SJCRH30 (cell line): ENCODE measurements at places on chromosomes 4 and X. TPM values are rescaled to one million over a fixed set of nuclear protein-coding genes. Genes with fewer than 3 reads are reported as not detected.
A peak's percentile ranks its signal among the peaks of the same experiment; 100 is the strongest.

- H3K36me3 ChIP-seq, result no peaks in the 10 kb centered on the region
Observed at GRCh38 chrX:50747471-50747900, 66.5 kb downstream of the SHROOM4 start.

DNA sequence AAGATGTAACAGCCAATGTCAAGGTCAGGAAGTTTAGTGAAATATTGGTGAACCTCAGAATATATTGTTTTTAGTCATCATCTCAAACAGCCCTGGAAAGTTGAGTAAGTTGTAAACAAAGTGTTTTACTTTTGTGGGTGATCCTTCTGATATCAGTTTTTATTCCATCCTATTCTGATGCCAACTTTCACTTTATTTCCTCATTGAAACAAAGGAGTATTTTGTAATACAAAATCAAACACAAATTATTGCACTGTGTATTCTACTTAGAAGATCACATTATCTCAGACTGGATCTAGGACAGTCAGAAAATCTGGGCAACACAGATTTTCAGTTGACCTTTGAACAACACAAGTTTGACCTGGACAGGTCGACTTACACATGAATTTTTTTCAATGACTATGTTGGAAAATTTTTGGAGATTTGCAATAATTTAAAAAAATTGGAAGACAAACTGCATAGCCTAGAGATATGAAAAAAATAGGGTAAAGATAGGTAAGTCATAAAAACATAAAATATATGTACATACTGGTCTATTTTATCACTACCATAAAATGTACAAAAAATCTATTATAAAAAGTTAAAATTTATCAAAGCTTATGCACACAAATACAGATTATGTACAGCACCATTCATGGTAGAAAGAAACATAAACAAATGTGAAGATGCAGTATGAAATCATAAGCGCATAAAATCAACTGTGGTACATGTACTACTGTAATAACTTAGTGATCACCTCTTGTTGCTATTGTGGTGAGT lies 709.1 kb upstream of the FAM241A start:
- no peaks in the 10 kb centered on the region for H3K4me1 ChIP-seq
- no peak overlapping the region for H3K27ac ChIP-seq
- no peak for DNase-seq

DNA sequence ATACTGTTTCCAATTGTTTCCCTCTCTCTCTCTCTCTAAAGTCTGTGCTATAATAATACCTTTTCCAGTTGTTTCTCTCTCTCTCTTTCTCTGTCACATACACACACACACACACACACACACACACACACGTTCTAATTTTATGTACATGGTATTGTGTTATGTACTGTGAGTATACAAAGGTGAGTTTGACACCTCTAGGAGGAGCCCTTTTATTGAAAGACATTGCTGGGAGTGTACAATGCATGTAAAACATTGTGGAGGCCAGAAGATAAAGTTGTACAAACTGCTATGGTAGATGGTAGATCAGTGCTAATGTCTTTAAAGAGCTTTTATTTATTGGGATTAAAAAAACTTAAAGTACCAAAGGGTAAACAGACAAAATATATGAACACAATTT lies 53.6 kb downstream of the BLTP1 start:
- no peaks in the 10 kb centered on the region for H3K4me1 ChIP-seq
- H3K36me3 ChIP-seq, result peaks cover 10% of the 10 kb centered on the region
- no peak for DNase-seq
- no peaks in the 10 kb centered on the region for H3K27me3 ChIP-seq
- H3K4me3 ChIP-seq, result no peak overlapping the region

GRCh38 chrX:70087857-70088630 lies 25.8 kb downstream of the OTUD6A start:
- H3K27me3 ChIP-seq, result no peaks in the 10 kb centered on the region
- H3K4me3 ChIP-seq, result no peak overlapping the region
- DNase-seq, result peak; percentile 19
- H3K4me1 ChIP-seq, result no peaks in the 10 kb centered on the region
- no peaks in the 10 kb centered on the region for H3K36me3 ChIP-seq

DNA sequence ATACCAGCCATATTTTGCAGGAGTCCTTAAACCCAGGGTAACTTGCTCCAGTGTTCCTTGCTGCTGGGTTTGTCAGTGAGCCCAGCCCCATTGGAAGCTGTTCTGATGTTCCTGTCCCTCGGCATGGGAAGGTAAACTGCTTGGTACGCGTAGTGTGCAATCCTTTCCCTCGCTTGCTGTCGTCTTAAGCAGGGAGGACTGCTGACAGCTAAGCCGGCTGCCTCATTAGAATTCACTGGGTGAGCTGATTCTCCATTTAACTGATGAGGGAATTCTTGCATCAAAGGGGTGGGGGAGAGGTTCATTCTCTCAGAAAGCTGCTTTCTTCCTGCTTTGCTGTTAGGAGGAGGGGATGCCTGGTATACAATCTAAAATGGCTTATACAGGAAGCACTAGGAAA lies 164.6 kb downstream of the MID1IP1 start:
- no peaks in the 10 kb centered on the region for H3K36me3 ChIP-seq
- no peaks in the 10 kb centered on the region for H3K4me1 ChIP-seq
- DNase-seq, result no peak
- no peak overlapping the region for H3K27ac ChIP-seq
- no peaks in the 10 kb centered on the region for H3K27me3 ChIP-seq
- H3K4me3 ChIP-seq, result no peak overlapping the region

DNA sequence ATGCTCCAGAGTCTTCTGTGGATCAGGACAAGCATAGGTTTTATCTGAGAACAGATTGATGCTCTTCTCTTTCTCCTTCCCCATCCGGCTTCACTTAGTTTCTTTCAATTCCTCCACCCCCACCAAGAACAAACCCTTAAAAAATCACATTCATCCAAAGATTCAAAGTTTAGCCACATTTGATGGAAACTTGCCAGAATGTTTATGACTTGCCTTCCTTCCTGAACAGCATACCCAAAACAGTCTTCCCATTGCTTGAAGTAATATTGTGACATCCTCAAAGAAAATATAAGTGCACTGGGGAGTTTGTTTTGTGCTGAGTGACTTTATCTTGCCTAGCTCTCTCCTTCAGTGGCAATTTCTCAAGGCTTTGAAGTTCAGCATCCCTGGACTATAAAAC lies 83.0 kb downstream of the MAGEB17 start:
- DNase-seq, result no peak
- no peak overlapping the region for H3K4me3 ChIP-seq
- H3K27me3 ChIP-seq, result no peaks in the 10 kb centered on the region
- H3K27ac ChIP-seq, result no peak overlapping the region

- no peak overlapping the region for H3K27ac ChIP-seq
- H3K36me3 ChIP-seq, result 0 out of 2 replicates have a peak, but pooled peaks cover 3% of the 10 kb centered on the region
- H3K4me3 ChIP-seq, result no peak overlapping the region
- DNase-seq, result no peak
Observed at GRCh38 chr4:185276036-185276435, 66.6 kb downstream of the SNX25 start.

GRCh38 chr4:153782581-153782980 lies 6.3 kb downstream of the SFRP2 start:
- no peak for DNase-seq
- H3K36me3 ChIP-seq, result no peaks in the 10 kb centered on the region
- H3K27ac ChIP-seq, result no peak overlapping the region
- H3K4me3 ChIP-seq, result no peak overlapping the region

GRCh38 chr4:166903408-166903807 lies 330.9 kb downstream of the SPOCK3 start:
- H3K27me3 ChIP-seq, result no peaks in the 10 kb centered on the region
- H3K4me1 ChIP-seq, result peaks cover 8% of the 10 kb centered on the region
- no peak overlapping the region for H3K27ac ChIP-seq

- no peaks in the 10 kb centered on the region for H3K36me3 ChIP-seq
- DNase-seq, result no peak
- H3K4me3 ChIP-seq, result no peak overlapping the region
- H3K27me3 ChIP-seq, result no peaks in the 10 kb centered on the region
Observed at GRCh38 chr4:72496119-72496518, 72.9 kb downstream of the ADAMTS3 start.

- no peak overlapping the region for H3K4me3 ChIP-seq
- H3K36me3 ChIP-seq, result no peaks in the 10 kb centered on the region
- no peaks in the 10 kb centered on the region for H3K4me1 ChIP-seq
- no peak for DNase-seq
- no peaks in the 10 kb centered on the region for H3K27me3 ChIP-seq
Observed at GRCh38 chr4:31375936-31376335, 655.8 kb downstream of the PCDH7 start.

GRCh38 chrX:154097589-154098541 lies at the start of gene MECP2:
Gene MECP2 (minus strand): TSS chrX:154097717.
- H3K27me3 ChIP-seq, result no peaks in the 10 kb centered on the region
- H3K4me1 ChIP-seq, result no peaks in the 10 kb centered on the region
- peak within 1 kb of the TSS; percentile 61; the same call in 1 of the 2 replicates for H3K27ac ChIP-seq

- no peak overlapping the region for H3K4me3 ChIP-seq
- no peak for DNase-seq
- H3K4me1 ChIP-seq, result no peaks in the 10 kb centered on the region
- H3K27ac ChIP-seq, result no peak overlapping the region
- no peaks in the 10 kb centered on the region for H3K36me3 ChIP-seq
Observed at GRCh38 chrX:29545878-29546277, 669.5 kb upstream of the MAGEB2 start.

DNA sequence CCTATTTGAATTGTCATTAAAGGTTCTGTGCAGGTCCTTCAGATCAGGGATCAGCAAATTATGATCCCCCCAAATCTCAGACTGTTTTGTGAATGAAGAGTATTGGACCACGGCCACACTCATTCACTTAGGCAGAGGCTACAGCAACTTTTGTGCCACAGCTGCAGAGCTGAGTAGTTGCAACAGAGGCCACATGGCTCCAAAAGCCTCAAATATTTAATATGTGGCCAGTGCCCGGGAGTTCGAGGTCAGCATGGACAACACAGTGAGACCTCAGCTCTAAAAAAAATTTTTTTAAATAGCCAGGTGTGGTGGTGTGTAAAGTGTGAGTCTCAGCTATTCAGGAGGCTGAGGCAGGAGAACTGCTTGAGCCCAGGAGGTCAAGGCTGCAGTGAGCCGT lies 100.7 kb downstream of the NSUN7 start:
- H3K4me1 ChIP-seq, result no peaks in the 10 kb centered on the region
- no peaks in the 10 kb centered on the region for H3K27me3 ChIP-seq
- DNase-seq, result no peak
- no peaks in the 10 kb centered on the region for H3K36me3 ChIP-seq
- H3K27ac ChIP-seq, result no peak overlapping the region

- H3K4me3 ChIP-seq, result no peak overlapping the region
- H3K27ac ChIP-seq, result no peak overlapping the region
- H3K27me3 ChIP-seq, result no peaks in the 10 kb centered on the region; the same call in 1 of the 2 replicates
- DNase-seq, result no peak
- H3K36me3 ChIP-seq, result no peaks in the 10 kb centered on the region
Observed at GRCh38 chr4:47930971-47931804, 16.8 kb upstream of the NFXL1 start.

DNA sequence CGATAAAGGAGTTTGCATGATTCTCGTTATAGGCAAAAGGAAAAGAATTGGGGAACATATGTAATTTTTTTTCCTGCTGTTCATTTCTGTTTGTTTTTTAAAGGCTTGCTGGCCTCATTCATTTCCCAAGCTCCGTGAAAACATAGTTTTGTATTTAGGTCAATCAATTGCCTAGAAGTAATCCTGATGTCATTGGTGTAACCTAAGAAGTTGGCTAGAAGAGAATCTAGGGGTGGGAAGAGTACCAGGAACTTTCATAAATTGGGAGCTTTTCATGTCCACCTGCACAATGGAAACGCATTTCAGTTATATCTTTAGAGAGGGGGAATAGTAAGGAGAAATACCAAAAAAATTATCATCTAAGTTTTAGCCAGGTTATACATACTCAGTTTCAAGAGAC lies 3.8 kb downstream of the RAPGEF2 start:
- DNase-seq, result no peak
- no peak overlapping the region for H3K4me3 ChIP-seq
- H3K4me1 ChIP-seq, result peaks cover 3% of the 10 kb centered on the region; the same call in 1 of the 2 replicates
- H3K27me3 ChIP-seq, result no peaks in the 10 kb centered on the region

- H3K36me3 ChIP-seq, result no peaks in the 10 kb centered on the region
- H3K27ac ChIP-seq, result no peak overlapping the region
Observed at GRCh38 chr4:14434916-14435315, 567.4 kb upstream of the CPEB2 start.

Gene NAA10
- 58.6 and 69.6 TPM in 2 replicates for total RNA-seq

Gene FANCB
- total RNA-seq, result 44.4 and 53.8 TPM in 2 replicates

Gene ARHGEF38
- total RNA-seq, result not detected in 2 replicates

Gene CSAG1
- total RNA-seq, result 0.41 and 0.63 TPM in 2 replicates

Gene ATOH1
- total RNA-seq, result not detected in 2 replicates

Gene MND1
- total RNA-seq, result 34.2 and 35.7 TPM in 2 replicates

Gene SLIT2
- total RNA-seq, result 0.77 and 2.3 TPM in 2 replicates

Gene RENBP
- total RNA-seq, result 0.18 TPM in 1 of 2 replicates, not detected in the other
